ENCODE measurements at places on chromosomes 13 and 19.

- DNase-seq, result no peak
Observed at GRCh38 chr13:113942591-113943103, 31.2 kb downstream of the C13orf46 start.

GRCh38 chr19:7522072-7522922 is at the start of gene MCOLN1:
TSS of gene MCOLN1 (plus strand) at chr19:7522624. CDS start at chr19:7522751, 127 bp downstream.
- peak; percentile 99 for DNase-seq

GRCh38 chr13:92012787-92013186 is 614.4 kb downstream of the GPC5 start:
- DNase-seq, result no peak

DNA sequence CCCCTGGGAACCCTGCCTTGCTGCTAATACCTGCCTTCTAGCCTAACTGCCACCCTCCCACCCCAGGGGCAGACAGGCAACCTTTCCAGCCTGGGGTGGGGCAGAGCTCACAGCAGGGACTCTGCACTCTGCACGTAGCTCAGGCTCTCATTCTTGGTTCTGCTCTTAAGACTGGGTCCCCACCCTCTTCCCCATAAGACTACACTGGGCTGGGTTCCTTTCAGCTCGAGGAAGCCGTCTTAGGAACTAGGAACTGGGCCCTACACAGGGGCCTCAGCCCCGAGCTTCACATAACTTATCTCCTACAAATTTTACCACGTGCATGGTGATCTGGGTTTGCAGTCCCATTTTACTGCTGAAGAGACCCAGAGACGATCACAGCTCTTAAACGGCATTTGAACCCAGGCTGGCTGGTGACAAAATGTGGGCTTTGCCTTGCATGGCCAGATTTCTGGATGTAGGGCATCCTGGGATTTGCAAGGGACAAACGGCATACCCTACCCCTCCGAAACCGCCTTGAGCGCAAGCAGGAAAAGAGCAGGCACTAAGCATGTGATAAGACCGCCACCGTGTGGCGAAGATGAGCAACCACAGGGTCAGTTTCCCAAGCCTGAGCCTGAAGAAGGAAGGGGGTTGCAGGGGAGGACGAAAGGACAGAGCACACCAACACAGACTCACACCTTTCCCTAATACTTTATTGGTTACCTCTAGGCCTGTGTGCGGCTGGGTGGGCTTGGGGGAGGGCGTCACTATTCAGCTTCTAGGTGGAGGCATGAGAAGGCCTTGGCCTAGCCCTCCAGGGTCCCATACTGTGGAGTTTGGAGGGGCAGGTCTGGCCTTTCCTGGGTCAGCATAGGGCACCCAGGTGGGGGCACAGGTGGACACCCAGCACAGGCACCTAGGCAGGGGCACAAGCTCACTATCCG is 5.1 kb downstream of the JUNB start:
- peak; percentile 78 for DNase-seq
